Skin of body (tissue), 3 donors: ENCODE measurements at places on chromosomes 2 and 18.

DNA sequence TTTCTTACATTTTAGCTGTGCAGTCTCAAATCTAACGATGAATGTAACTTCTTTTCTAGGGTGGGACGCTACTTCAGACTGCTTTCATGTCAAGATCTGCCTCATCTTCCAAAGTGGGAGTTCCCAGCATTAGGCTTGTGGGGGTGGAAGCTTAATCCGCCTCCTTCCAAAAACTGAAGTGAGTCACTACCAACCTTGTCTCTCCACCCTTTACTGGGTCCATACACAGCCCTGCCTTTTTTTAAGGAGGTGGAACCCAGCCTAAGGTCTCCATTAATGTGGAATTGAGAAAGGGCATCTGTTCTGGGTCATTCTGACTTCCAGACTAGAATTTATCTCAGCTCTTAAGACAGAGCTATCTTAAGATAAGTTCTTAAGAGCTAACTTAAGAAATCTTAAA is 42.0 kb upstream of the NFE2L2 start:
- DNase-seq, result no peak

- DNase-seq, result no peak
Measured at GRCh38 chr2:101446869-101447268, 28.0 kb downstream of the RFX8 start.

- no peak for DNase-seq
Measured at GRCh38 chr2:127465258-127465657, 47.0 kb downstream of the PROC start.

DNA sequence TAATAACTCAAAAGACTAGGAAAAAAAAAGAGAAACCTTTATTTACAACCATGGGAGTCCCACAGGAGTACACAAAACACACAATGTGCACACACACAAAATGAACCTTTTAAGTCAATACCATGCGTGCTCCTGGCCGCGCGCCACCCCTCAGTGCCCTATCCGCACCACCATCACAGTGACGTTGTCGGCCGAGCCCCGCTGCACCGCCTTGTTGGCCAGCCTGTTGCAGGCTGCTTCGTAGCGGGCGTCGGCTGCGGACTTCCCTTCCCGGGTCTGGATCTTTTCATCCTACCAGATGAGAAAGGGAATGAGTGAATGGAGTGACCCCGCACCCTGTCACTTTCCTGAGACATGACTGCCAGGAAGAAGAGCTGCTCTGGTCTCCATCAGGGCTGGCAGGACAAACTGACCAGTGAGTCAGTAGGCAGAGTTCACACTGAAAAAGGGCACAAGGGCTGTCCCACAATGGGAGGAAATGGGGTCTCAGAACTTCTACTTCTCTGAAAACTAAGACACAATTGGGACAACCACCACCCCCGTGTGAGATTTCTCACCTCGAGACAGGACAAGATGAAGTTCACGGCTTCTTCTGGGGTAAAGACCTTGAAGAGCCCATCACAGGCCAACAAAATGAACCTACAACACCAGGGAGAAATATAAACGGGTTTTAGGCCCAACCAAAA is 11.8 kb downstream of the ERFE start:
- no peak for DNase-seq

DNA sequence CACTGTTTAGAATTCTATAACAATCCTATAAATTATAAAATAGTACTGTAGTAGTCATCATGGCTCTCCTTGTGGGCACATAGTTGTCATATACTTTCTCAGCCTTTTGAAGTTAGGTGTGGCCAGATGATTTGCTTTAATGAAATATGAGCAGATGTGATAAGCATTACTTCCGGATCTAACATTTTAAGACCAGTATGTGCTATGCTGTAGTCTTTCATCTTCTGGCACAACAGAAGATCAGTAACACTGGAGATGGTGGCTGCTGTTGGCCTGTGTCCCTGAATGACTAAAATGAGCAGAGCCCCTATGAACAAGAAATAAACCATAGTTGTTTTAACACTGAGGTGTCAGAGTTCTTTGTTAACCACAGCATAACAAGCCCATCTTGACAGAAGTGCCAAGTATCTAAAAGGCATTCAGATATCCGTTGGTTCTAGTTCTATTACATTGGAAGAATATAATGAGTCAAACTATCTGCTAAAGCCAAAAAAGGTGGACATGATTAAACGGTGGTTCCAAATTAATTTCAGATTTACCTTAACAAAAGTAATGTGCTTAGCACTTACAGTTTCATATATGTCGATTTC is 6.3 kb downstream of the MEX3C start:
- no peak for DNase-seq

GRCh38 chr2:83079007-83079406 is 1380.1 kb downstream of the SUCLG1 start:
- DNase-seq, result no peak

- DNase-seq, result no peak
Measured at GRCh38 chr2:230306474-230306873, 20.5 kb upstream of the SP140L start.
